T-helper 2 cell treated with Interferon-gamma antibody and Interleukin-4, amounts not matched to agents 5 μg/mL and 100 μg/mL, for 36 hours (primary cell): ENCODE measurements at places on chromosomes 4 and X.

DNA sequence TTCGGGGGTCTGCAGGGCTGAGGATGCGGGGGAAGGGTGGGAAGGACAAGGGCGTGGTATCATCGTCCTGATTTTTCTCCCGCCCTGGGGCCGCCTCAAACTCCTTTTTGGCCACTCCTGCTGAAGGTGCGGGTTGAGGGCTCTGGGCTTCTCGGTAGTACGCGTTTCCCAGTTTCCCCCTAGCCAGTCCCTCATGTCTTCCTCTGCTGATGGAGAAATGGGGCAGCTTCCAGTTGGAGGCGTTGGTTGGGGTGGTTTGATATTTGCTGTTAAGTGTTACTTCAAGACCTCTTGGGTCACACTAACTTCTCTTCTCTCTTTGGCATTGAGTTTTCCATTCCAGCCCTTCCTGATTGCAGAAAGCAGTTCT lies 482 bp downstream of the GSTCD start:
- DNase-seq = peak; percentile 13

DNA sequence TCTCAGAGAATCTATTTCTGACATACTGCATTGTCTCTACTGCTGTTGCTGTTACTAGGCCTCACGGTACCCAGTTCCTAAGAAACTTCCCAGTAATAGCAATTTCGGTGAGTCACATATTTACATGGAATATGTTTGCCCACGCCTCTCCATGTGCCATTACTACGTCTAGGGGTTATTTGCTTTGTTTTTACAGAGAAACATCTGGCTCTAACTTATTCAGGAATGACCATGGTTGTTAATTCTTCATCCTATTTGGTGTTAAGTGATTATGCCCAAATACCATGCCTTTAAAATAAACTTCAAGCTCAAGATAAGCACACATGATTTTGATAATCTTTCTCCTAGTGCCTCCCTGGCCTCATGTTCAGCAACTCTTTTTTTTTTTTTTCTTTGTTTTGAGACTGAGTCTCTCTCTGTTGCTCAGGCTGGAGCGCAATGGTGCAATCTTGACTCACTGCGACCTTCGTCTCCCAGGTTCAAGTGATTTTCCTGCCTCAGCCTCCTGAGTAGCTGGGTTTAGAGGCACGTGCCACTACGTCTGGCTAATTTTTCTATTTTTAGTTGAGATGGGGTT lies 101.0 kb upstream of the HS3ST1 start:
- DNase-seq = no peak

DNA sequence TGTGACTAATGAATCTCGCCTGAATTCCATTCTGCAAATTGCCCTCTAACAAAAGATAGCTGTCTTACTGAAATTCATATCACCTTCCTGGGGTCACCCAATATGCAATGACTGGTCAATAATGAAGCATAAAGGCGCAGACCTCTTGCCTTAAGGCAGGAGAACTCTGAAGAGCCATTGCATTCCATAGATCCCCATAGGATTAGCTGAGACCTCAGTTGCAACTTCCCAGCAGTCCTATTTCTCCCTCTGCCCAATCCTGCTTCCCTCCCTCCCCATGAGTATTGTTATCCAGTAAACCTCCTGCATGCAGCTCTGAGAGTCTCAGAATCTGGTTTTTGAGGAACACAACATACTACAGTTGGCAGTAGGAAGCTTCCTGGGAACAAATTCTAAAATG lies 396.5 kb downstream of the DCAF12L2 start:
- no peak for DNase-seq

- DNase-seq = no peak
These were observed 88.9 kb upstream of the PDLIM3 start for GRCh38 chr4:185624259-185624589.

DNA sequence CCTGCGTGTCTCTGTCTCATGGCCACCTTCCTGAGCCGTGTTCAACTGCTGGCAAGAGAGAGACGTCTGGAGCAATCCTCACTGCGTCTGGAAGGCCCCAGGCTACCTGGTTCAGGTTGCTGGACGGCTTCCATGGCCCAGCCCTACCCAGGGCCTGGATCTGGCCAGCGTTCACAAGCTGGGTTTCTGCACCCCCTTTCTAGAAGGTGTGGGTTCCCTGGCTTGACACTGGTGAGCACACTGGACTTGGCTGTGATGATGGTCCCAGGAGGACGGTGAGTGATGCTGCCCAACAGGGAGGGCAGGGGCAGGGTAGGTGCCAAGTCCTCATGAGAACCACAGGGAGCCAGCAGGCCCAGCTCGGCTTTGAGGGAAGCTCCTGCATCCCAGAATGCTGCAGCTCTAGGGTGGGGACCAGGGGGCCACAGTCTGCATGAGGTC lies 63.4 kb downstream of the HTRA3 start:
- DNase-seq = no peak

DNA sequence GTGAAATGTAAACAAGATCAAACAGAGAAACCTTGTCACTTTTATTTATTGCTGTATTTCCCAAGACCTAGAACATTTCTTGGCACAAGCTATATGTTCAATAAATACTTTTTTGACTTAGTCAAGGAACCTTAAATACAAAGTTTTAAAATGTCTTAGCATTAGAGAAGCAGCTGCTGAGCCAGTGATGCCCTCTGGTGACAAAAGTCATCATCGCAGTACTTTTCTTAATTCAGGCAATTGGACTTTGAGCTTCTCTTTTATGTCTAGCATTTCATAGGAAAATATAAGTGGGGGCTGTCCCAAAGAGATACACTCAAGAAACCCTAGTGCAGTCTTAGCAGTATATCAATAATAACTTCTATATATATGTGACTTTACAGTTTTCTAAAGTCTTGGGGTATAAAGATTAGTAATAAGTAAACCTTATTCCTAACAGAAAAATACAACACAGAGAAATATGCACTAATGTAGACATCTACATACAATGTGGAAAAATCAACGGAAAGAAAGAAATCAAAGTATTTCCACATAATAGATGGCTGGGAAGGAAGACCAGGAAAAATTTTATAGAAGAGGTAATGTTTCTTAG lies 118.4 kb downstream of the DTHD1 start:
- DNase-seq = peak; percentile 25

GRCh38 chr4:17058916-17059741 lies 160.7 kb upstream of the LDB2 start:
- no peak for DNase-seq

GRCh38 chr4:31784558-31784957 lies 1064.4 kb downstream of the PCDH7 start:
- DNase-seq = no peak

- no peak for DNase-seq
These were observed 19.2 kb downstream of the PAGE4 start for GRCh38 chrX:49848275-49848674.

GRCh38 chr4:68163754-68164153 lies 34.1 kb upstream of the TMPRSS11F start:
- no peak for DNase-seq

GRCh38 chrX:23373129-23373804 lies 38.6 kb downstream of the PTCHD1 start:
- DNase-seq = no peak

DNA sequence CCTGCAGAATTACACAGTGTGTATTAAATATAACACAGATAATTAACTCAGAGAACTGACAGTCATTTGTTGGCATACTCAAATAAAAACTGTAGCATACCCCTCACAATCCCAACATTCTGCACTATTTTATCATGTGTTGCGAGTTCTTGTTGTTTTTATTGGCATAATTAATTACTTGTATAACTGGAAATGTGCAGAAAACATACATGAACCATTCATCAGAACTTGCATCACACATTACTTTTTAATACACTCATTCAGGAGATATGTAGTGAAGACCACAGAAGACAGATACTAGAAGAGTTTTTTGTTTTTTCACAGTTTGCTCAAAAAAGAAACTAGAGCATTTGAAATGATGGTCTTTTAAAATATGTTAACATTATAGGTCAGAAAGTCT lies 74.6 kb upstream of the NEIL3 start:
- DNase-seq = no peak

DNA sequence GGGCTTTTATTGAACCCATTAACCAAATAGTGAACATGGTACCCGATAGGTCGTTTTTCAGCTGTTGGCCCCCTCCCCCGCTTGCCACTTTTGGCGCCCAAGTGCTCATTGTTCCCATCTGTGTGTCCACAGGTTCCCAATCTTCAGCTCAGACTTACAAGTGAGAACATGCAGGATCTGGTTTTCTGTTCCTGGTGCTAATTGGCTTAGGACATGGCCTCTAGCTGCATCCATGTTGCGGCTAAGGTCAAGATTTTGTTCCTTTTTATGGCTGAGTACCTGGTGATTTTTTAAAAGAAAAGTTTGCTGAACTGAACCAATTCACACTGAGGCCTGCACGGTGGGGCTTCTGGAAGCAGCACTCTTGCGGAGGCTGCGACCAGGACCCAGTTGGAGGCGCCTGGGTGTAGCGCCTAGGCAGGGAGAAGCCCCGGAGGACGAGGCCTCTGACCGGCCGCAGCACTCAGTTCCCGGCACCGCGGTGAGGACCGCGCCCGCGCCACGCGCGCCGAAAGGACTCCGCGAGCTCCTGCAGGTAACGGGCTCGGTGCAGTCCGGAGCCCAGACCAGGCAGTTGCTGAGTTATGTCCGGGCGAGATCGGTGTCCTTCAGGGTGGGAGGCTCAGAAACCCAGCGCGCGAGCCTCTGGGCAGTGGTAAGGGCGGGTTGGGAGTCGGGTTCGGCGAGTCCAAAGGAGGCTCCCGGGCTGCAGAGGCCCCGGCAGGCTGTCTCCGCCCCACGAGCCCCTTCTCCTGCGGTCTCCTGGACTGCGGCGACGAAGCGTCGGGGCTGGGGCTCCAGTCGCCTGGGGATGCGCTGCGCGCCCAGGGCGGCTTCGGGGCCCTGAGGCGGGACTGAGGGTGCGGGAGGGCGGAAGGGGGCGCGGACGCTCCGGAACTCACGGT lies 15.8 kb upstream of the SLC25A4 start:
- no peak for DNase-seq

DNA sequence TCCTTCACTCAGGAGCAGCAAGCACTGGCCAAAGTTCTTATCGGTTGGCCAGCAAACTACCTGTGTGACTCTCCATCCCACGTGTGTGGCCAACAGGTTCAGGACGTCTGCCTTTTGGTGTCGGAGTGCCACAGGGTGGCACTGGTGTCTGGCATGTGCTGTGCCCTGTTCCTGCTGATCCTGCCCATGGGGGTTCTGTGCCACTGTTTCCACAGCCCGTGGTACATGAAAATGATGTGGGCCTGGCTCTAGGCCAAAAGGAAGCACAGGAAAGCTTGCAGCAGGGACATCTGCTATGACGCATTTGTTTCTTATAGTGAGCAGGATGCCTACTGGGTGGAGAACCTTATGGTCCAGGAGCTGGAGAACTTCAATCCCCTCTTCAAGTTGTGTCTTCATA lies 4.6 kb upstream of the TLR2 start:
- DNase-seq = no peak

GRCh38 chrX:11265352-11265751 lies 27.9 kb upstream of the AMELX start:
- no peak for DNase-seq

- DNase-seq = no peak
These were observed 140.3 kb upstream of the PGRMC2 start for GRCh38 chr4:128427832-128428366.

DNA sequence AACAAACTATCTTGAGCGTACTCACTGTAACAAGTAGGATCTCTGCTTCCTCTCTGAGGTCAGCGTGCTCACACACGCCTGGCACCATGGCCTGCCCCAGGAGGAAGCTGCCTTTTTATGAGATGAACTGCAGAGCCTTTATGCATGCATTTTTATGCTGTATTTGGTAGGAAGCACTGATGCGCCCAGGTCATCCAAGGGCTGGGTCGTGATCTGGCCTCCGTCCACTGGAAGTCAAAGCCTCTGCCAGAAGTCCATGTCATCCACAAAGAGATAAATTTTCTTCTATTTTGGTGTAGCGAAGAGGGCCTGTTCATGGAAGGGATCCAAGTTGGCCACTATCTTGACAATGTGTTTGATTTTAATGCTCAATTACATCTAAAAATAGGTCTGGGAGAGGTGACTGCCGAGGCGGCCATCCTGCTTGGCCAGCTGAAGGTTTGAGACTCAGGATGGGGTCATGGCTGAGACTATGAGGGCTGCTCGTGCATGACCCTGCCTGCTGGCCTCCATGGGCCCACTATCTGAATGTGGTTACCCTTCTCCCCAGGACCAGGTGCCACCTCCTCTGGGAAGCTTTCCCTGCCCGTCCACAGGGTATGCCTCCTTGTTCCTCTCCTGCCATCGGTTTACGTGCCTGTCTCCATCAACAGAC lies 50.3 kb downstream of the HTRA3 start:
- no peak for DNase-seq

DNA sequence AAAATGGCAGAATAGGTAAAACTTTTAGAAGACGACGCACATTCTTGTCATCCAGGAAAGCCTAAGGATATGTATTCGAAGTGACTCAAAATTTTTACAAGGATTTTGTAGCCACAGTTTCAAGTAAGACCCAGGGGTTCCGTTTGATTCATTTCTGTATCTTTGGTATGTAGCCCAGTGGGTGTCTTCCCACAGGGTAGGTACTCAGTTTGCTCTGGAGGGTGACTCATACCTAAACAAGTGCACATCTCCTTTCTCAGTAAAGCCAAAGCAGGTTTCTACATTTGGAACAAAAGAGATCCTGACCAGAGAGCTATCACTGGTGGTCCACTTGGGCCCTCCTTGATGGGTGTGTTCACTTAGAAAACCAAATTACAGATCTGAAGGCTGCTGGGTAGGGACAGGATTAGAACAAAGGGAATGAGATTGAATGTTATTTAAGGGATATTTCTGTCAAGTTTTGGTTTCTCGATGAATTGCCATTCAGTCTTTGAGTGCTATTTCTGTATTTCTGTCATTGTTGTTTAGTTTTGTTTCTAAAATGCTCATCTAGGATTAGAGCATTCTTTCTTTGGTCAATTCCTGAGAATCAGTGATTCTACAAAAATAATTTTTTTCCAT lies 56.1 kb downstream of the PLS3 start:
- peak; percentile 13 for DNase-seq

GRCh38 chr4:55819634-55820033 lies at the start of gene EXOC1L:
Gene EXOC1L, plus strand, starts transcription at chr4:55819790. Its CDS starts 237 bp downstream, at chr4:55820027.
- DNase-seq = no peak

GRCh38 chrX:131646106-131646505 lies 102.2 kb downstream of the OR13H1 start:
- DNase-seq = no peak

GRCh38 chrX:35339796-35340195 lies 397.2 kb downstream of the FAM47B start:
- no peak for DNase-seq

- no peak for DNase-seq
These were observed 1086.0 kb downstream of the NLGN4X start for GRCh38 chrX:5142644-5143043.
